ENCODE measurements at places on chromosomes 2 and 18. TPM values are rescaled to one million over a fixed set of nuclear protein-coding genes. Genes with fewer than 3 reads are reported as not detected.

DNA sequence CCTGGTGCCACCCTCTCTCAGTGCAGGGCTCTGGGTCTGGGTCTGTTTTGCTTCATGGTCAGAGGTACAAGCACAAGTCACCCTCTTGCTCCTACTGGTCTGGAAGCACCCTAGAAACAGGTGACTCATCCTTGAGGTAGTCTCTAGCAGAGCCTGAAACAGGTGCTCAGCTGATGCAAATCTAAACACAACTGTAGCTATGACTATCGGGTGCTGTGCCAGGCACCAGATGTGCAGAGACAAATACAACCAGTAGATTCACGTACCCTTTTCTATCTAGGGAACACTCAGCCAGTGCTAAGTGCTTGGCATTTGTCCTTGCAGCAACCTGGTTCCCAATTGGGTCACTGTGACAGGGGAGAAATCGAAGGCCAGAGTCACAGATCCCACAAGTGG is 140.9 kb upstream of the MYCN start:
- no peak overlapping the region for H3K4me3 ChIP-seq
- H3K27me3 ChIP-seq: no peaks in the 10 kb centered on the region
- H3K36me3 ChIP-seq: no peaks in the 10 kb centered on the region
- no peak overlapping the region for H3K27ac ChIP-seq
- H3K4me1 ChIP-seq: no peaks in the 10 kb centered on the region

LRP2 gene
- 0.10 TPM for total RNA-seq

GRCh38 chr2:190908532-190908931 is 27.9 kb downstream of the GLS start:
- H3K4me1 ChIP-seq: no peaks in the 10 kb centered on the region
- no peak for DNase-seq
- no peaks in the 10 kb centered on the region for H3K27me3 ChIP-seq
- no peak overlapping the region for H3K4me3 ChIP-seq
- peaks cover 29% of the 10 kb centered on the region for H3K36me3 ChIP-seq

DNA sequence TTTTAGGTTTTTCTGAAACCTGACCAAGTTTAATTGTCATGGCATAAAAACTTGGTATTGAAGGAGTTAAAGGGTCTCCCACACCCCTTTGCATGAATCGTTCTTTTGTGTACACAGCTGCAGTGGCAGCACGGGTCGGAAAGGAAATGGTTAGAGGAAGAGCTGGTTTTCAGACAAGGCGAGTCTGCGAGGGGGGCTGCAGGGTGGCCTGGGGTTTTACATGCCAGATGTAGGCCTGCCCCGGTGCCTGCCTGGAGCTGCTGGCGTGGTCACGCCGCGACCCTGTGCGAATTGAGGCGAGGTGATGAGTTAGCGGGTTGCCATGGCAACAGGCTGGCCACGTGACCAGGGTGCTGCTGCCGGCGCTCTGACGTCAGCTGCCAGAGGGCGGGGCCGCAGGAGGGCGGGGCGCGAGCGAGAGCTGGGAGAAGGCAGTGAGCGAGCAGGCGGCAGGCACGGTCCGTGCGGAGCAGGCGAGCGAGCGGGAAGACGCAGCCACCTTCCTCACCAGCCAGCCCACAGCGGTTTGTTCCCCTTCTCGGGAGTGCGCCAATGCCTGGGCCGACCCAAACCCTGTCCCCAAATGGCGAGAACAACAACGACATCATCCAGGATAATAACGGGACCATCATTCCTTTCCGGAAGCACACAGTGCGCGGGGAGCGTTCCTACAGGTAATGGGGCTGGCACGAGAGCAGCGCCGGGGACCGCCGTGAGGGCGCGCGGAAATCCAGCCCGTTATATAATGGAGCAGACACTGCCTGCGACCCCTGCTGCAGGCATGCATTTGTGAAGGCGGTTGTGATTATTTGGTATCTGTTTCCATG is at the start of gene MAPRE2:
Gene MAPRE2, plus strand, starts transcription at position 426 of the 827 bp plus-strand sequence. Its CDS starts 127 bp downstream, at position 553.
- H3K27me3 ChIP-seq: no peaks in the 10 kb centered on the region
- peak within 1 kb of the TSS; percentile 77 for H3K27ac ChIP-seq
- DNase-seq: peak; percentile 65
- H3K4me3 ChIP-seq: peak within 1 kb of the TSS; percentile 86
- H3K4me1 ChIP-seq: peaks cover 8% of the 10 kb centered on the region
- no peaks in the 10 kb centered on the region for H3K36me3 ChIP-seq

DNA sequence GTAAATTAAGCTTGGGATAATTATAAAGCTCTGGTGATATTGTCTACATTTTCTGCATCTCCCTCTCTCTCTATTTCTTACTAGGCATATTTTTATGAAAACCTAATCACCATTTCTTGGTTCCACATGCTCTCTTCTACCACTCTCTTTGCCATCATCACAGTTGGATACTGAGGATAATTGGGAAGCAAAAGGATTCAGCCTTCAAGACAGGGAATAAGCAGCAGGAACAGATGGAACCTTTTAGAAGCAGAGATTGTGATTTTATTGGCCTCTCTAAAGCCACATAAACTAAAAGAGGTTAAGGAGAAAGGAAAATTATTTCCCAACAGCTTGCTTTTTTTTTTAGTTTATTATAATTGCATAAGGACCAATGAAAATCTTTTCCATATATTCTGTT is 226.3 kb upstream of the SPHKAP start:
- H3K27ac ChIP-seq: no peak overlapping the region
- no peaks in the 10 kb centered on the region for H3K27me3 ChIP-seq
- H3K36me3 ChIP-seq: no peaks in the 10 kb centered on the region
- no peak for DNase-seq
- no peak overlapping the region for H3K4me3 ChIP-seq

GRCh38 chr2:60652832-60653340 is 99.4 kb upstream of the BCL11A start:
- no peaks in the 10 kb centered on the region for H3K36me3 ChIP-seq
- H3K27ac ChIP-seq: no peak overlapping the region
- DNase-seq: no peak
- peaks cover 23% of the 10 kb centered on the region for H3K27me3 ChIP-seq
- no peak overlapping the region for H3K4me3 ChIP-seq
- H3K4me1 ChIP-seq: no peaks in the 10 kb centered on the region

DNA sequence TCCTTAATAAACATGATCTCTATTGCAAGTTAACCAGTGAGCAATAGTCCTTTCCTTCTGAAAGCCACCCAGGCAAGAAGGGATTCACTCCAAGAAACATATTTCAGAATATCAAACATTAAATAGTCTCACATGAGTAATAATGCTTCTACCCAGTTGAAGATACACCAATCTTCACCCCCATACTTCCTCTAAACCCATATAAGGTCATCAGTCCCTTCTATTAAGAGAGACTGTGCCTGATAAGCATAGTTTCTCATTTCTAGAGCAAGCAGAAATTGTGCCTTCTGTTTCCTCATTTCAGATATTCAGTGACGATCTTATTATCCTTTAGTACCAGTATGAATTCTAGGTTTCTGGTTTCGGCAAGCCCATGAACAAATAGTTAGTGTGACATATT is 64.6 kb downstream of the DSEL start:
- DNase-seq: no peak
- H3K27me3 ChIP-seq: no peaks in the 10 kb centered on the region
- no peak overlapping the region for H3K4me3 ChIP-seq
- no peaks in the 10 kb centered on the region for H3K4me1 ChIP-seq
- no peak overlapping the region for H3K27ac ChIP-seq

GRCh38 chr18:77634494-77634893 is 384.8 kb downstream of the GALR1 start:
- H3K36me3 ChIP-seq: no peaks in the 10 kb centered on the region
- DNase-seq: no peak
- H3K4me3 ChIP-seq: no peak overlapping the region
- no peak overlapping the region for H3K27ac ChIP-seq

DNA sequence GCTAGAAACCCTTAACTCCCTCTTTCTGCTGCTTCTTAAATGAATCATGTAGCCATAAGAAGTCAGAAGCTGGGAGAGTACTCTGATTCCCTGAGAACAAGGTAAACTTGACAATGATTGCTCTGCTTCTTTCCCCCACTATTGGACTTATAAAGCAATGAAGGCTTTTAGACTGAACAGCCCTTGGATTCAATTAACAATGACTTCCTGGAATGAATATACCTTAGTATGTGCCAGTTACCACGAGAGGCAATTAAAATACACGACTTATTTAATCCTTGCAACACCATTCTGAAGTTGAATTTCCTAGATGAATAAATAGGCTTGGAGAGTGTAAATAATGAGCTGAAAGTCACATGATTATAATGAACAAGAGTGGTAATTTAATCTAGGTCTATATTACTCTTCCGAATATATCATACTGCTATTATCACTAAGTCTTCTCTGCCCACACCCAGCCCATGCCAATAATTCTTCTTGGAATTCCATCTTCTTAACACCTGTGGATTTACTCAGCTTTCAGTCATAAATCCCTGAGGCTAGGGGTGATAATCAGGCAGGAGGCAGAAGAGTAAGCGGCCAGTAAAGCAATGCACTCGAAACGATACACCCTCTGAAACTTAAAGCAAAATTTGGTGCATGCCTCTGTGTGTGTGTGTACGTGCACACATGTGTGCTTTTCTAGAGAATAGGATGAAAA is 170.2 kb downstream of the ATAD2B start:
- no peak for DNase-seq
- no peaks in the 10 kb centered on the region for H3K4me1 ChIP-seq
- no peak overlapping the region for H3K27ac ChIP-seq

- no peak for DNase-seq
- no peaks in the 10 kb centered on the region for H3K4me1 ChIP-seq
- H3K27me3 ChIP-seq: no peaks in the 10 kb centered on the region
- H3K4me3 ChIP-seq: no peak overlapping the region
- no peak overlapping the region for H3K27ac ChIP-seq
Measured at GRCh38 chr2:18544171-18544570, 16.3 kb downstream of the RDH14 start.

MOGAT1 gene
- total RNA-seq: not detected

DNA sequence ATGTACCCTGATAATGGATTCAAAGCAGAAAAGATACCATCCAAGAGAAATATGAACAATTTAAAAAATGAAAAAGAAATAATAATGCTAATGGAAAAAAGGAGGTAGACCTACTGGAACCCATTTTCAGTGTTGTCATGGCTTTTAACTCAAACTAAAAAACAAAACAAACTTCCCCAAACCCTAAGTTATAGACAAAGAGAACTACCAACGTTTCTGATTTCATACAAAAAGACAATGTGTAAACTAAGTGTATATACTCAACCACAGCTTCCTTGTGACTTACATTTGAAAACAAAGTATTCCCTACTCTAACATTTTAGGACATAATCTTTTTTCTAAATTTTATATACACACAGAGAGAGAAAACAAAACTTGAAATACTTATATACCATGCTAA is 45.9 kb downstream of the ACVR1 start:
- H3K4me1 ChIP-seq: peaks cover 16% of the 10 kb centered on the region
- H3K36me3 ChIP-seq: no peaks in the 10 kb centered on the region
- H3K27ac ChIP-seq: no peak overlapping the region
- H3K4me3 ChIP-seq: no peak overlapping the region
- no peaks in the 10 kb centered on the region for H3K27me3 ChIP-seq

Data from Panc1 (cell line).